ENCODE measurements at places on chromosomes 4 and X.

DNA sequence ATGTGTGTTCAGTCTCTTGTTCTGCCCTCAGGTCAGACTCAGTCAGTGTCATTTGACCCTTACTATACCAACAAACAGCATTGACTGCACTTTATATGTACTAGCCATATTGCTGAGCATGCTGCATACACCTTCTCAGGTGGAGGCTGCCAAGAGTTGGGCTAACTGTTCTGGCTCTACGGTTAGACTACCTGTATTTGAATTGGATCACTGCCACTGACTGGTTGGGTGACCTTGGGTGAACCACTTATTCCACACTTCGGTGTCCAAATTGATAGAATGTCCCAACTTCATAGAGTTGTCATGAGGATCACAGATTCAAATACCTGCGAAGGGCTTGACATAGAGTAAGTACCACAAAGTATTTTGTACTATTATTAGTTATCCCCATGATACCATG, 91.2 kb upstream of the GPR50 start:
- DNase-seq = no peak

DNA sequence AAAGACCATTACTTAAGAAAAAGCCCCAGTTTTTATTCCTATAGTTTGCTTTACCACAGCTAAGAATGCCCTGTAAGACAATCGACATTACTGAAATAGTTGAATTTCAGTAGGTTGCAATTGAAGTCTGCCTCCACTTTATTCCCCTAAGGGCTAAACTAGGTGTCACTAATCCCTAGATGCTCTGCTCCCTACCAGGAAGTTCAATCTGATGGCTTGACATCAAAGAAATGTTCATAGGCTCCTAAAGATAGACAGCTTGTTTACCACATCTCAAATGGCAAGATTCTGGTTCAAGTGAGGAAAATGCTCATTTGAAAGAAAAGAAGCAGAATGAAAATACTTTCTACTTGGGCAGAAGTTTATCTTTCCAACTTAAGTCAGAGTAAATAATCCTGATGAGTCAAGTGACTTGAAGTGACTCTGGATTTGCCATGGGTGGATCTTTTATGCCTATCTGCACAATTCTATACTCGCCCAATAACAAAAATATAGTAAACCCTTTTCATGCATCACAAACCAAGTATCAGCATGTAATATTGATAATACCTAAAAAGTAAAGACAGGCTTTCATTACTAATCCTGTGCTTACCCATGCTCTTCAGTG, 117.2 kb downstream of the SH3RF1 start:
- no peak for DNase-seq

DNA sequence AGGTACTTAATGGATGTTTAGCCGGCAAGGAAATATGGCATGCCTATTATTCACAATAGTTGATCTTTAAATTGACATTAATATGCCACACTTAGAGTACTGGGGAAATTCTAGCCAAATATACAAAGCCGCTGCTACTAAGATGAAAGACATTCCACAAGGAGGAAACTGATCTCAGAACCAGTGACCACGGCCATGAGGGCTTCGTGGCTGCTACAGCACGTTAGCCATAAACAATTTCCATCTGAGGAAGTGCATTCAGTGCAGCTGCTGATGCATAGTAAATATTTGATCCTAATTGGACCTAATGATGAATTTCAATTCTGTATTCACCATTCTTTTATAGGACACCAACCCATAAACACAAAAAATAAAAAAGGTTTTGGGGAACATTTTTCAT, 59.1 kb downstream of the SORBS2 start:
- no peak for DNase-seq

GRCh38 chr4:10086506-10087120, 30.0 kb downstream of the WDR1 start:
- no peak for DNase-seq

GRCh38 chrX:153688911-153689590, 1.3 kb downstream of the SLC6A8 start:
- no peak for DNase-seq

GRCh38 chr4:39548425-39549067, 21.3 kb upstream of the UGDH start:
- DNase-seq = no peak

- DNase-seq = no peak
Observed at GRCh38 chr4:7529368-7530080, 94.8 kb upstream of the PSAPL1 start.
